CD4-positive, alpha-beta T cell treated with Interleukin-21 for 1 hour (primary cell): ENCODE measurements at places on chromosomes 6 and 20.

GRCh38 chr6:150417899-150418826, 49.4 kb downstream of the IYD start:
- DNase-seq = peak; percentile 60

DNA sequence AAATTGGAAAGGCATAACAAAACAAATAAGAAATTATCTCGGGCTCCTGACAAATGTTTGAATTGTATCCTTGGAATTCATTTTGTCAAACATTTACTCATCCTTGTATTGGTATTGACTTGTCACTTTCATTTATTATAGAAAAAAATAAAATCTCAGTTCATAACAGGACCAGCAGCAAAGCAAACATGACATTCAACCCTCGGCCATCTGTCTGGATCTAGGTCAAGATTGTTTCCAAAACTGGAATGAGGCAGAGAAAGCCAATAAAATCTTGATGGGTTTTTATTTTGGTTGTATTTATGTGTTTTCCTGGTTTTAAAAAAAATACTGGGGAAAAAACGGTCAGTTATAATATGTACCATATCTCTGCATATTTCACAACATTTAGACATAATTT, 42.9 kb upstream of the FABP7 start:
- DNase-seq = no peak

DNA sequence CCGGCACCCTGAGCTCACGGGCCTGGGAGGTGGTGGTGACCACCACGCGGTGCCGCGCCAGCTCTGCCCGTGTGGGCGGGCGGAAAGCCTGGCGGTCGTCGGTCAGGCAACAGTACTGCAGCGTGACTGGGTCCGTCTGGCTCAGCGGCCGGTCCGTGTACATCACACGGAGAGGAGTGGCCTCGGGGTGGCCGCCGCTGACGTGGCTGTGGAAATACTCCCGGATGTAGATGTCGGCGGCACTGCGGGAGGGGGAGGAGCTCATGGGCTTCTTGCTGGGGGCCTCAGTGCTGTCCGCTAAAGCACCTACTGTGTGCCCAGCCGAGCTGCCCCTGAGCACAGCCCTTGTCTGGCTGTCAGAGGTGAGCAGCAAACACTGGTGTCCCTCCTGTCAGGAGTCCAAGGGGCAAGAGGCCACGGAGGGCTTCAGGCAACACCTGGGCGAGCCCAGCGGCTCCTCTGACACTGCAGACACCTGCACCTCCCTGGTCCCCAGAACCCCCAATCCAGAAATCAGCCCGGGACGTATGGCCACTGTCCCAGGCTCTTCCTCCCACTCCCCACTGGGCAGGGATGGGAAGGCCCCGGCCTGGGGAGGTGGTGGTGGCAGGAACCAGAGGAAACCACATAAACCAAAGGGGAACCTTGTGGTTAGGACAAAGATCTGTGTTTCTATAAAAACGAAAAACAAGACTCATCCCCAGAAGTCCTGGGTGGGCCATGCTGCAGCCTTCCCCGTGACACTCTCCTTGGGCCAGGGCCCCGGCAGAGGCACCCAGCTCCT, 6.5 kb downstream of the HELZ2 start:
- peak; percentile 73 for DNase-seq

- no peak for DNase-seq
These were observed 171.3 kb upstream of the SSTR4 start for GRCh38 chr20:22863826-22864225.

DNA sequence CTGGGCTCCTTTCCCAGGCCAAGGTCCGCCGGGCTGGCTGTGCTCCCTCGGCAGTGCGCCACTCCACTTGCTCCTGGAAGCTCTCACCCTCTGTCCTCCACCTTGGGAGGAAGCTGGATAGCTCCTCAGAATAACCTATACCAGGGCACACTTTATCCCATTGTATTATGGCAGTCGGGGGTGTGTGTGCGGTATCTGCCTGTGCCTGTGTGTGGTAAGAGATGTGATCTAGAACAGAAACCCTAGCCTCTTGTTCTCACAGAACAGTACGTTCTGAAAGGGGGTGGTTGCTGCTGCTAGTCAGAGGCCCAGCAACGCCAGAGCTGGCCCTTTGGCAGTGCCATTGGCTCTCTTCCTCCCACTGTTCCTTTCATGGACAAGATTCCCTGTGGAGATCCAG, 168.4 kb downstream of the TBXT start:
- DNase-seq = no peak

- no peak for DNase-seq
These were observed 324.2 kb downstream of the TPBG start for GRCh38 chr6:82687855-82688254.

DNA sequence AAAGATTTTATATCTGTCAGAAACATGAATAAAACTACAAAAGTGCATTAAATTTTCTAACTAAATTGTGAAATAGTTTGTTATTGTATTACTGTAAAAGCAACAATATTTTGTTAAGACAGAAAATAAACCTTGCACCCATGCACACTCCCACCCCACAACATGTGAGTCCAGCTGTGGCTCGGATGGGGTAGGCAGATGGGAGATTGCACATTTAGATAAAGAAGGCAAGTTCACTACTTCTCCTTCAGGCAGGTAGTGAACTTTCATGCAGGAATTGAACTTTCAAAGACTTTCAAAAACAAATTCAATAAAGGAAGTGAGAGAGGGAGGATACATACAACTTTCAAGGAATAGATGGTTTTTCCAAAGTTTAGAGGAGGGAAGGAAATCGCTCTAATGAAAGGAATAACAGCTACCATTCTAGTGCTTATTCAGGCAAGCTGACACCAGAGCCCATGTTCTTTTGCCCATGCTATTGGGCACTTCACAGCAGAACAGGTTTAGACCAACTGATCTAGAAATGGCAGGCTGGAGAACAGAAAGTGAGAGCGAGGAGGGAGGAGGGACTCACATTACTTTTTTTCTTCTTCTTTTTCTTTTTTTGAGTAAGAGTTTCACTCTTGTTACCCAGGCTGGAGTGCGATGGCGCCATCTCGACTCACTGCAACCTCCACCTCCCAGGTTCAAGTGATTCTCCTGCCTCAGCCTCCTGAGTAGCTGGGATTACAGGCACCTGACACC, 28.5 kb downstream of the SF3B5 start:
- DNase-seq = no peak
